ENCODE measurements at places on chromosomes 4 and X.

GRCh38 chr4:121199742-121200561, 35.8 kb upstream of the TNIP3 start:
- DNase-seq, result no peak

GRCh38 chr4:183853548-183853940, 51.6 kb upstream of the STOX2 start:
- DNase-seq, result no peak

DNA sequence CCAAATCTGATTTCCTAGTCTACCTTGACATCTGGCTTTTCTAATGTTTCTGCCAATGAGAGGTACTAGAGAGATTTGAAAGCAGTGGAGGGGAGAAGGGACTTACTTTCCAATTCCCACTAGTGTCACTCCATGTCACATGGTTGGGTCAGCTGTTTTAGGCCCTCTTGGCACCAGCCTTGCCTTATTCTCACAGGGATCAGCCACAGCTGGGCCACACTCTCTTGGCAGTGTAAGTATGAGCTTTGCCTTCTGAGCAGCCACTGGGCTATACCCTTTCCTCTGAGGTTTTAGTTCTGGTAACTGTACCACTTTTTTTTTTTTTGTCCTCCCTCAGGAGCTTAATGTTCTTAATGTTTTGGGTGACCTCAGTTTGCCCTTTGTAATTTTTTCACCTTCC, 10.2 kb upstream of the ADH1C start:
- no peak for DNase-seq

DNA sequence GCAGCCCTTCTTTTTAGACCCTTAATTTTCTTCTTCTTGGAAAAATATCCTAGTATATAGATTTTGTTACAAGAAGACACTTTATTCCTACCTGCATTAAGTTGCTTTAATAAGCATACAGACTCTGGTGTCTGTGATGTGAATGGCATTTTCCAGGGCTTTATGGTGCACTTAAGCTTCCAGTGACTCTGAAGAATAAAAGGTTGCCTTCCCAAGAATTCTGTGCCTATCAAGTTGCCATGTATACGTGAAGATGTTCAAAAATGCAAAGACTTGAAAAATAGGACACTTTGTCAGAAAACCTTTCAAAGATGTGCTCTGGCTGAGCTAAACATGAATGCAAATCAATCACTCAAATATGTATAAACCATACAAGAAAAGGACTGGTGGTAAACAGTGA, 110.9 kb downstream of the RS1 start:
- DNase-seq, result no peak

GRCh38 chr4:173426064-173426463, 27.1 kb upstream of the SCRG1 start:
- DNase-seq, result no peak

- DNase-seq, result no peak
These were observed 83.2 kb upstream of the USP9X start for GRCh38 chrX:41002026-41002425.

DNA sequence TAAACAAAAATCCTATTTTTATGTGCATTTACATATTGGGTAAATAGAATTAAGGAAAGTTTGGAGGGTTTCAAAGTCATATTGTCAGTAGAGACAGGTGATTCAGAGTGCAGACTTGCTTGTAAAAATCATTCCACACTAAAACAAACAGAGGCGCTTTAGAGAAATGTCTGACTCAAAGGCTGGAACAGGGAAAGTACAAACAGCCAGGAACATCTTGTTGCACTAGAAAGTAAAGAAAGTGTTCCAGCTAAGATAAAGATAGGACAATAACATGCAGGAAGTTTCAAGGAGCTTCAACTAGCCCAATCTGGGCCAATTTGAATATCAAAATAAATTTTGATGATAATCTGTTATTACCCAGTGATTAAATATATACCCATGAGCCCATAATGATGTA, 16.4 kb upstream of the NUDT10 start:
- no peak for DNase-seq

DNA sequence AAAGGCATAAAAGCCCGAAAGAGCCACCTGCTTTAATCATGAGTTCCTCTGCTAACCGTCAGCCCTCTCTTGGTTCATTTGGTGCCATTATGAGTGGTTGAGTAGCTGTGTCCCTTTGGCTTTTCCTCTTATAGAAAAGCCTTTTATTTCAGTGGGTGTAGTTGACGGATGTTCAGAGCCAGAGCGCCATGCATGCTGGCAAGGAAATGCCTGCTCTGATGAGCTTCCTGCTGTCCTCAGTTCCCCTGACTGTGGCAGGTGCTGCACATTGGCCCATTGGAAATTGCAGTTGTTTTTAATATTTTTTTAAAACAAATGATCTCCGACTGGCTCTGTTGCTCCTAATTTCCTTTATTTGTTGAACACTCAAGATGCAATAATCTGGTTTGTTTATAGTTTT, 77.3 kb upstream of the LIMCH1 start:
- DNase-seq, result no peak

- no peak for DNase-seq
These were observed 112.6 kb downstream of the EFNB1 start for GRCh38 chrX:68941385-68941952.

DNA sequence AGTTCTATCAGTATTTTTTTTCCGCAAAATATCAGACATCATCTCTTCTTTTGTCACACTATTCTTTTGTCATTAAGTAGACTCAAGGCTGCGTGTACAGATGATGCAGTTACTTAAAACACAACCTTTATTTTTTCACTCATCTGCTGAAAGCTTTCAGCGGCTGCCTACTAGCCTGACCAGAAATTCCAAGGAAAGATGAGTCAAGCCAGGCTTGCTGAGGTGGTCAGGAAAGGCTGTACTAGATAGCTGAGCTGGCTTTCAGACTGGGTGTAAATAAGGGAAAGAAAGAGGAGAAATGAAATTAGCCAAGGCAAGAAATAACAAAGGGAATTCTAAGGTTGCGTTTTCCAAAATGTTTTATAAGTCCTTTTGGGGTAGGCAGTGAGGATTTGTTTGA, 17.9 kb downstream of the STK26 start:
- DNase-seq, result no peak

DNA sequence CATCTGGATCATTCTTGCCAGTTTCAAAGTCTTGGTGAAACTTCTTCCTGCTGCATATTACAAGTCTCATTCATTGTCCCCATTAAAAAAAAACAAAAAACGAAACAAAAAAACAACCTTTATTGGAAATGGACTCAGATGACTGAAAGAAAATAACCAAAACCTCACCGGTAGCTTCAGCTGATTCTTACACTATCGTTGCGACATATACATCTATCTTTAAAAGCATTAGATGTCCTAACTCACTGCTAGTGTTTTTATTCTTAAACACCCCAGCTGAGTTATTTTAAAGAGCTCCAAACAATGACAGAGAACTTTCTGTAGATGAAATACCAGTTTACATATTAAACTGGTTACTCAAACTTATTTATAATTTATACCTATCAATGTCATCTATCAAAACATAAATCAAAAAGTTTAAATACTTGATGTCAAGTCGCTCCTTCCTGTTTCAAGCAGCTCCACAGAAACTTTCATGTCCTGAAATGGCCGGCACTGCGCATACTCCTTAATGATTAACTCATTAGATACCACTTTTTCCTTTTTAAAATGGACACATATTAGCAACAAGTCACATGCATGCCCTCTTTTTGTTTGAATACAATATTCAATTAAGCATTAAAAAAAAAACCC, 87.2 kb downstream of the HPRT1 start:
- no peak for DNase-seq

DNA sequence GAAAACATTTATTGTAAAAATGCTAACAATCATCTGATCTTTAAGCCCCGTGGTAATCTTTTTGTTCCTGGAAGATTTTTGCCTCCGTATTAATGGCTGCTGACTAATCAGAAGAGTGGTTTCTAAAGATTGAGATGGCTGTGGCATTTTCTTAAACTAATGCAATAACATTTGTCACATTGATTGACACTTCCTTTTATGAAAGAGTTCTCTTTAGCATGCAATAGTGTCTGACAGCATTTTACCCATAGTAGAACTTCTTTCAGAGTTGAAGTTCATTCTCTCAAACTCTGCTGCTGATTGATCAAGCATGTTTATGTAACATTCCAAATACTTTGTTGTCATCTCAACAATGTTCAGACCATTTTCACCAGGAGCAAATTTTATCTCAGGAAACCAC, 26.8 kb upstream of the UGT2B4 start:
- no peak for DNase-seq

- DNase-seq, result no peak
These were observed 8.0 kb downstream of the RPL34 start for GRCh38 chr4:108628411-108628810.

GRCh38 chr4:72507167-72507566, 61.9 kb downstream of the ADAMTS3 start:
- no peak for DNase-seq

- DNase-seq, result no peak
These were observed 155.1 kb downstream of the NR3C2 start for GRCh38 chr4:148287111-148287510.

DNA sequence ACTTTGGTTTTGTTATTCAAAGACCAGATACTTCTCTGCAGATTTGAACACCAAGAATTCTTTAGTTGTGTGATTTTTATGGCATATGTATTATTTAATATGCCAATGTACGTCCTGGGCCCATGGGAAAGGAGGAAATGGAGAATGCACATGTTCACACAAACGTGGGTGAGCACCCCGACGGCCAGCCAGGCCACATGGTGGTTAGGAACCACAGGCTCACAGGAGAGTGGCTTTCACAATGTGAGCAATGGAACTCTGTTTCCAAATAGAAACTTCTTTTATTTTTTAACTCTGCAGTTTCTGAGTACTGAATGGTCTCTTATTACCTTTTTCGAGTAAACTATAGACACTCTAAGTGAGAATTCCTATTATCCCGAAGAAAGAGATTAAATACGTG, 58.0 kb upstream of the UNC5C start:
- DNase-seq, result no peak

DNA sequence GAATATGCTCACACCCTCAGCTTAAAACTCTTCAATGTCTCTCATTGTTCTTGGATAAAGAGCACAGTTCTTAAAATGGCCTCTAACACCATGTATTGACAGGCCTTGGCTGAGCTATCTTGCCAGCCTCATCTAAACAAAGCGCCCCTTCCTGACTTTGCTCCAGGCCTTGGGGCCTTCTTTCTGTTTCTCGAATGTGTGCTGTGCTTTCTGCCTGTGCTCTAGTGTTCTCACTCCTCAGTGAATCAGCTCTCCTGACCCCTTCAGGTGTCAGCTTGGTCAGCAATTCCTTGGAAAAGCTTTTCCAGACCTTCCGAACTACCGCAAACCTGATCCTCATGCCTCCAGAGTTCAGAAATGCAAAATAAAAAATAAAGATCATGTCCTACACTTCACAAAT, 346.3 kb upstream of the FSTL5 start:
- DNase-seq, result no peak

DNA sequence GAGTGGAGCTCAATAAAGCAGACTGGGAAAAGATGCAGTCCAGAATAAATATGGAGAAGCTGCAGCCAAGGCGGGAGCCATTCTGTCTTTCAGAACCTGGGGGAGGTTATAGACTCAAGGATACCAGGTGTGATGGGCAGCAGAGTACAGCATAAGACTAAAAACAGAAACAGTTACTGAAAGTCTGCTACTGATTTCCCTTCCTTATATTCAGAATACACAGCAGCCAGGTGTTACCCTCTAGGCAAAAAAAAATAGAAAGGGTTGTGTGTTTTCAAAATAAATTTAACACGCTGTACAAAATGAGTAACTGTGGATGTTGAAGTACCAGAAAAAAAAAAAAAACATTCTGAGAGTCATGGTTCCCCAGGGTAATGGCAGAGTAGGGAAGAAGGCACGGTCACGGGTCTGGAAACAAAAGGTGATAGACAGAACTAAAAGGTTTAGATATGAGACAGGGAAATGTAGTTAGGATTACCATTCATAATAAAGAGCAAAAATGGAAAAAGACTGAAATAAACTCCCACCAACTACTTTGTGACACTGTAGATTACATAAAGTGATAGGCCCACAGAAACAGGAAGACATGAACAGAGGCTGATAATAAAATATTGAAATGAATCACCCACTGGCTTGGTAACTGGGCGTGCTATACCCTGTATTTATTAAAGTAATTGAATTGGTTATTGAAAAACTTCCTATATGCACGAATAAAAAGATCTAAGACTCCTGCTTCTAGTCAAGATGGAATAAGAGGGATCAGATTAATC, 10.8 kb upstream of the HHIP start:
- DNase-seq, result no peak

DNA sequence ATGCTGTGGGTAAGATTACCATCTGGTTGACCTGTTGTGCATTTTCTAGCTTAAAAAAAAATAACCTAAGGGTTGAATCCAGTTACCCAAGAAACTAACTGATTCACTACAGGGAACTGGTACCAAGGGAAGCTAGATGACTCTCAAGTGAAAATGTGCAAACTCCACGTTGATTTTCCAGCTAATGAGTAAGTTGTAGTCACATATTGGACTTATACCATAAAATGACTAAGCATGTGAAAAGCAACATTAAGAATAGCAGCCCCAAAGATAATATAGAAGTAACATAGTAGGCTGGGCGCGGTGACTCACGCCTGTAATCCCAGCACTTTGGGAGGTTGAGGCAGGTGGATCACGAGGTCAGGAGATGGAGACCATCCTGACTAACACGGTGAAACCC, 270.9 kb downstream of the SPRY1 start:
- DNase-seq, result no peak

DNA sequence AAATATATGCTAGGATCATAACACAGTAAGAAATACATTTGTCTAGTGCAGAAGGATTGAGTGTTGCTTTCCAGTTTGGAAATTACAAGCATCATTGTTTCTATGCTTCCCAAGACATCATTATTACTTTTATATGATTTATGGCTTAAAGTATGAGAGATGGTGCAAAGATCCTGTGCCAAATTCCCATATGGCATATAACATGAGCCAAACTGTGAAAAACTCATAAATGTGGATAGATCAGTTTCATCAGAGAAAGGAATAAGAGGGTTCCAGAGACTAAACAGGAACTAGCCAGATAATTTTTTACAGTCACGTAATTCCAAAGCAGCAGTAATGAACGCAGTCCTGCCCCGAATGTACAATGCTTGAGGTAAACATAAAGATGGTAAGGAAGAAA, 126.3 kb downstream of the PRDM5 start:
- DNase-seq, result no peak

- no peak for DNase-seq
These were observed 4.6 kb downstream of the MPP1 start for GRCh38 chrX:154800478-154801210.

All from cerebellar nuclear complex (tissue), 1 donor.